ENCODE measurements at places on chromosomes 1 and 21.

DNA sequence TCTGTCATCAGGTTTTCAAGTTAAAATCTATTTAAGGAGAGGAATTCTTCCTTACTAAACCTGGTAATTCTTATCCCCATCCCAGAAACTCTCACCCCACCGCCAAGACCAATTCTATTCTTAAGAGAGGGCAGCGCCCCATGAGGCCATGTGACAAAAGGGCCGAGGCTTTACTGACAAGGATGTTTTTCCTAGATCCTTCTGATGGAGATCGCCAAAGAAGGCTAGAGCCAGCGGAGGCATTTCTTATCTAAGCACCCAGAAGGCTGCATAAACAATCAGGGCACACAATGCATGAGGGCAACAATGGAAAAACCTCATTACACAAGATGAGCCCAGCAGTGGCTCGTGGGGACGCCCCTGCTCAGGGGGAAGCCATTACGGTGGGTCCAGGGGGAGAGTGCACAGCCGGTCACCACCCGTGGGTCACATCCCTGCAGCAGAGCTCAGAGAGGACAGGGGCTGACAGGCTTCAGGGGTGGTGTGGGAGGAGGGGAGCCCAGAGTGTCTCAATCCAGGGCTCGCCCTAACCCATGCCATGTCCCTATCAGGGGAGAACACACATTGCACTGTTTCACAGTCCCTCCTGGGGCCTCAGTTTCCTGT is 88.7 kb downstream of the ITPKB start:
- DNase-seq: no peak

DNA sequence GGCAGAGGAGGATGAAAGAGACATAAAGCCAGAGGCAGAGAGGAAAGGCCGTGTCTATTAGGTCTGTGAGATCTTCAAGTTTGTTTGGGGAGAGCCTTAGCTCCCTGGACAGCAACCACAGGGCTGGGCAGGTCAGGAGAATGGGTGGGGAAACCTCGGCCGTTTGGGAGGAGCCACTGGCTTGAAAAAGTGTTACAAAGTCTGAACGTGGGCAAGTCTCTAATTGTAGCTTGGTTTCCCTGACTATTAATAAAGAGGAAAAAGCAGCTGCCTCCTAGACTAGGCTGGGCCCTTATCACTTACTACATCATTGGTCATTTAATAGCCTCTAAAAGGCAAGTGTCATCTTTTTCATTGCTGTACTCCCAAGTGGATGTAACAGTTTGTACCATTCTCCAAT is at the start of gene CCDC17:
CCDC17 (minus strand) TSS at position 83 of the 400 bp plus-strand sequence. CDS start 145 bp downstream, outside the sequence.
- DNase-seq: no peak

DNA sequence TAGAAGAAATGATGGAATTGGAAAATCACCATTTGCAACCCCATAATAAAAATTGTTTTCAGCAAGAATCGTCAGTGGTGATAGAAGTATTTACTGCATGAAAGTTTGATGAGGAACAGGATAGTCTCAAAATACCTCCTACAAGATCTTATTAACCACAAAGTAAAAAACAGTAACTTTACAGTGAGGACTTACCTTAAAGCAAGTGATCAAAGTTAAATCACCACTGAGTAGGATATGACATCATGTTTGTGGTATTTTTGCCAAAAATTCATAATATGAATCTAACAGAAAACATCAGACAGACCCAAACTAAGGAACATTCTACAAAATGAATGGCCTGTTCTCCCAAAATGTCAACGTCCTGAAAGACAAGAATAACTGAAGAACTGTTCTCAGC is 19.9 kb downstream of the ALDH9A1 start:
- no peak for DNase-seq

GRCh38 chr1:161676958-161677689 is 14.2 kb downstream of the FCGR2B start:
- DNase-seq: no peak

DNA sequence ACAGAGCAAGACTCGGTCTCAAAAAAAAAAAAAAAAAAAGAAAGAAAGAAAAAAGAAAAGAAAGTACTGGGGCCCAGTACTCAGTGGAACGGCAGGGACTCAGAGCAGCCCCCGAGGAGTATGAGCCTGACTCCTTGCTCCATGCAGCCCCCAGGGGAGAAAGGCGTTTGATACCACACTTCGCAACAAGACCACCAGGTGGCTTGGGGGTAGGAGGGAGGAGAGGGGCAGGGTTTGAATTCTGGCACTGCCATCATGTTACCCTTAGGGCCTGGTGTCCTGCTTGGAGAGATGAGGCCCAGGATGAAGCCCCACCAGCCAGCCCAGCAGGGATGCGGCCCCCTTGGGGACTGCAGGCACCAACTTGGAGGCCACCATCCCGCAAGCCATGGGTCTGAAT is 321.3 kb upstream of the VAMP3 start:
- no peak for DNase-seq

GRCh38 chr21:44368711-44369446 is 15.5 kb downstream of the TRPM2 start:
- DNase-seq: no peak

GRCh38 chr1:61606448-61607312 is 118.3 kb downstream of the TM2D1 start:
- no peak for DNase-seq

GRCh38 chr1:46159516-46159915 is 15.4 kb upstream of the TSPAN1 start:
- DNase-seq: no peak

DNA sequence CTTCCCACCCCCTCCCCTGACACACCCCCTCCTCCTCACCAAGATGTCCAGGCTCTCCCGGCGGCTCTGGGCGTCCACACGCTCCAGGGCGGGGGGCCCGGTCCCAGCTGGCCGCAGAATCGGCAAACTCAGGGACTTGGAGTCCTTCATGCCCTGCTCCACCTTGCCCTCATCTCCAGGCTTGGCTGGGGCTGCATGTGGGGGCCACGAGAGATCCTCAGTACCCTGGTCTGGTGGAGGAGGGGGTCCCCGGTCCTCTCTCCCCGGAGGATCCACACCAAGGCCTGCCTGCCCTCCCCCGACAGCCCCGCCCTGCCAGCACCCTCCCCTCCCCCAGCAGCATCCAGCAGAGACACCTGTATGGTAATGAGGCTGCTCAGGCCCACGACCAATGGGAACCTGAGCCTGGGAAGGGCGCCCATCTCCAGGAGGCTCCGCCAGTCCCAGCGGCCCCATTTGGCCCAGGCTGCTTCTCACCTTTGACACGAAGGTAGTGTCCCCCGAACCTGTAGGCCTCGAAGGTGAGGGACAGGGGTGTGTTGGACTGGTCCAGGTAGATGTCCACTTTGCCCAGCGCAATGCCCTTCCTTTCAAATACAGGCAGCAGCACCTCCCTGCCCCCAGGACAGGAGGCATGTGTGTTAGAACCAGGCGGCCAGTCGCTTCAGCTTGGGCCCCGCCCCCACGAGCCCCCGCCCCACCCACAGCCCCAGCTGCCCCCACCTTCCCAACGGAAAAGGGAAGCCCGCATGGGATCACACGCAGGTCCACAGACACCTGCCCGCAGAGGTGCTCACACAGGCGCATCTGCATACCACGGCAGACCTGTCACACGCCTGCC is 8.2 kb upstream of the TNFRSF25 start:
- no peak for DNase-seq

DNA sequence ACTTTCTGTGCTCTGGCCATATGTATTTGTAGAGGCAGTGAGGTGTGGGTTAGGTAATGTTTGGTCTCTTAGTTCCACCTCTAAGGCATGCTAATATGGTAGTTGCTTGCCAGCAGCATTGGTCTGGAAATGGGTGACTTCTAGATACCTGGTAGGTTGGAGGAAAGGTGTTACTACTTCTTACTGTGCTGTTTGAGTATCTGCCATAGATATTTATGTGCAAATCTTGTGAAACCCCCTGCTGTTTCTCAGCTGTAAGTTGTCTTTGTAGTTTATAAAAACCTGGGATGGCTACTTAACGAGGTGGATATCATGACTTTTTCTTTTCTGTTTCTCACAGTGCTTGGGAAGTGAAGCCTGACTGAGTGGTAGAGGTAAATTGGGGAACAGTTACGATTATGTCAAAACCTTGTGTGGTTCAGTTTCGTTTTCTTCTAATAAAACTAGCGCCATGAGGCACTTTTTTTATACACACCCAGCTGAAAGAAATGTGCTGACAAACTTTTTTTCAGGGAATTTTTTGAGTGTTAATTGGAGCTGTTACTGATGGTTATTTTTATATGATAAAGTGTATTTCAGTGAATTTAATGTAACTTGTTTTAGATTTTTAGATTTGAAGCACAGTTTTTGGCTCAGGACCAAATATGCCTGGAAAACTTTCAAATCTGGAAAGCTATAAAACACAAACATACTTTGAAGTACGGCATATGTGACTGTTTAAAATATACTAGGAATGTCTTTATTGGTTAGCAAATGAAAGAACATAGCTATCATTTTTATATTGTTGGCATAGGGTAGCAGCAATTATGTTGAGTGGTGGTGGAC is 42.1 kb downstream of the CAMSAP2 start:
- DNase-seq: peak; percentile 65

GRCh38 chr21:31509194-31510017 is 150.1 kb upstream of the SOD1 start:
- peak; percentile 12 for DNase-seq

GRCh38 chr1:92881391-92881790 is 49.6 kb downstream of the RPL5 start:
- DNase-seq: no peak

DNA sequence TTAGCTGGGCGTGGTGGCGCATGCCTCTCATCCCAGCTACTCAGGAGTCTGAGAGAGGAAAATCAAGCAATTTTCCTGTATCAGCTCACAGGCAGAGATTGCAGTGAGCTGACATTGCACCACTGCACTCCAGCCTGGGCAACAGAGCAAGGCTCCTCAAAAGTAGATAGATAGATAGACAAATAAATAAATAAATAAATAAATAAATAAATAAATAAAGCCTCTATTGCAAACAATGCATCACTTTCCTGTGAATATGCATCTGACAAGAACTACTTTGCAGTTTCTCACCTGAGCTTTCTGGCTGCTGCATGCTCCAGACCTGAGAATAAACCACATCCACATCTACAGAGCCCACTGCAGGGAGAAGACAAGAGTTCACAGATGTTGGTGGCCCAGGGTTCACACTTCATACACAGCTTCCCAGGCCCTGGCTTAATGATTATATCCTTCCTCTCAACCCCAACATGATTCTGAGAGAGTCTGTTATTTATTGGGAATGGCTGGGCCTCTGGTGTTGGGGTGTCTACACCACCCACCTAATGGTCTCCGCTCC is 28.6 kb downstream of the FCRL2 start:
- no peak for DNase-seq

DNA sequence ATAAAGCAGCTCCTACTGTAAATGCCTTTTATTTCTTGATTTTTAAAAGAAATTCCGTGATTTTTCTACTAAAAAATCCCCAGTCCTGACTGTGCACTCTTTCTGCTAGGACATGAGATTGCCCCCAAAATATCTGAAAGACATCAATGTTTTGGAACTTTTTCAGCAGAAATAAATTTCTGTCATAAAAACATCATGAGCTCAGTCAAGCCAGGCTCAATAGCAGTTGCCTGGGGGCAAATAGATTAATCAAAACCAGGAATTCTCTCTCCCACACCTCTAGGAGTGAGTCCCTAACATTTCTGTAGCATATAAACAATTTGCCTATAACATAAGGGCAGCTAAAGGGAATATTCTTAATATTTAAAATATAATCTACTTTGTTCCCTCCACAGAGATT is 654.1 kb downstream of the PTPRC start:
- no peak for DNase-seq

GRCh38 chr1:239662950-239663349 is 276.6 kb downstream of the CHRM3 start:
- no peak for DNase-seq

- DNase-seq: no peak
Measured at GRCh38 chr1:222224156-222224555, 323.7 kb downstream of the HHIPL2 start.

DNA sequence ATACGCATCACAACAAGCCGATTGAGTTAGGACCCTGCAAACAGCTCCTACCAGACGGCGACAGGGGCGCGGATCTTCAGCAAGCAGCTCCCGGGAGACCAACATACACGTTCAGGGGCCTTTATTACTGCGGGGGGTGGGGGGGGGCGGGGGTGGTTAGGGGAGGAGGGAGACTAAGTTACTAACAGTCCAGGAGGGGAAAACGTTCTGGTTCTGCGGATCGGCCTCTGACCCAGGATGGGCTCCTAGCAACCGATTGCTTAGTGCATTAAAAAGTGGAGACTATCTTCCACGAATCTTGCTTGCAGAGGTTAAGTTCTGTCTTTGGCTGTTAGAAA is 162.0 kb downstream of the RUNX1 start:
- DNase-seq: no peak

DNA sequence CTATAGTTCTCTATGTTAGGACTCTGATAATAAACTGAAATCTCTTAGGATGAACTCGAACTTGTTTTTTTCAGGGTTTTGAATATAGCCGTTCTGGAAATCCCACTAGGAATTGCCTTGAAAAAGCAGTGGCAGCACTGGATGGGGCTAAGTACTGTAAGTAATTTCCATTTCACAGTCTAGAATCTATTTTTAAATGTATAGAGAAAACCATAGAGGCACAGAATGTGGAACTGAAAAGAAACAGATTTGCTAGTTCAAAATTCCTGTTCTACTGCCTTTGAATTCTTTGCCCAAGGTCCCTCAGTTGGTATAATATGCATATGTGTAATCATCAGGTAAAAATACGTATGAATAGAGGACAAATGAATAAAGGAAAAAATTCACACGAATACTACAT is 4.8 kb downstream of the CTH start:
- no peak for DNase-seq

GRCh38 chr21:32757804-32758203 is 13.8 kb downstream of the PAXBP1 start:
- no peak for DNase-seq

DNA sequence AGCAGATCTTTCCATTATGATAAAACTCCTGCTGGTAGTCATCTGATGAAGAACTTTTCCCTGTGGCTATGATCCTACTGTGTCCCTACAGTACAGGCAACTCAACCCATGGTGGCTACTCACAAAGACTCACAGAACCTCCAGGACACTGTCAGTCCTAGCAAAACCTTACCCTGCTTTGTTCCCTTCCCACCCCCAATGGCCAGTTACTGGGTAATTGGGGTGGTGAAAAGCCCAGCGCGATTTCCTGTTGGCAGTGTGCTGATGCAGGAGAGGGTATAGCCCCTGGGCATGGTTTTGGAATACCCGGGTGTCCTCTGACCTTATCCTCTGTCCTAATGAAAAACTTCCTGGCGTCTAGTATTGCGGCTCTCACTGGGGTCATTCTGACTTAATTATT is 533 bp upstream of the RGL1 start:
- DNase-seq: no peak

DNA sequence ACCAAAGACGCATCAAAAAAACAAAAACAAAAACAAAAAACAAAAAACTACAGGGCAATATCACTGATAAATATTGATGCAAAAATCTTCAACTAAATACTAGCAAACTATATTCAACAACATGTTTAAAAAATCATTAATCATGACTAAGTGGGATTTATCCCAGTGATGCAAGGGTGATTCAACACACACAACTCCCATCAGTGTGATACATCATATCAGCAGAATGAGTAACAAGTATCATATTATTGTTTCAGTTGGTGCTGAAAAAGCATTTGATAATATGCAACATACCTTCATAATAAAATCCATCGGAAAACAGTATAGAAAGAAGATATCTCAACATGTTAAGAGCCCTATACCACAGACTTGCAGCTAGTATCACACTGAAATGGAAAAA is 953.0 kb downstream of the AMY1C start:
- peak; percentile 14 for DNase-seq

- no peak for DNase-seq
Measured at GRCh38 chr1:87615491-87615890, 286.8 kb downstream of the LMO4 start.

Measured in fibroblast of skin of abdomen (primary cell).